Colonic mucosa (tissue), 4 donors: ENCODE measurements at places on chromosomes 12 and 14. TPM values are rescaled to one million over a fixed set of nuclear protein-coding genes. Genes with fewer than 3 reads are reported as not detected.

WDR89 gene
- total RNA-seq: 12.0 TPM

CLEC1B gene
- total RNA-seq: not detected

DYRK2 gene
- total RNA-seq: 112 TPM

GRCh38 chr12:95687937-95688336 lies 102.6 kb downstream of the NTN4 start:
- DNase-seq: no peak

- no peak for DNase-seq
Observed at GRCh38 chr12:102483466-102483865, 3.1 kb upstream of the IGF1 start.

DNA sequence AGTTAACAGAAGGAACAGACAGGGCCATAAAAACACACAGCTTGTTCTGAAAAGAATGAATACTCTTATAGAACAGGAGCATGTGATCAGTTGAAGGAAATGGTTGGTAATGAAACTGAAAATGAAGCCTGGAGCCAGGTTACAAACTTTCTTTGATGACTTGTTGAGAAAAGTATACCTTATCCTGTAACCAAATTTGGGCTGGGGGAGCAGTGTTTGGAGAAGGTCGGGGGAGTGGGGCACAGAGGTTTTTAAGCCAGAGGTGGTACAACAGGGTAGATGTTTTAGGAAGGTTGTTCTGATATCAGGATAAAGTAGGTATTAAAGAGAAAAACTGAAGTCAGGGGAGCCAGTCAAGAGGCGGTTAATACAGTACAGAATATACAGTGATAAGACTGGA lies 8.2 kb downstream of the GOLT1B start:
- DNase-seq: no peak

- DNase-seq: no peak
Observed at GRCh38 chr12:6444031-6444430, 724 bp upstream of the CD27 start.

GRCh38 chr14:69768873-69769272 lies 1.9 kb downstream of the SRSF5 start:
- DNase-seq: no peak

DNA sequence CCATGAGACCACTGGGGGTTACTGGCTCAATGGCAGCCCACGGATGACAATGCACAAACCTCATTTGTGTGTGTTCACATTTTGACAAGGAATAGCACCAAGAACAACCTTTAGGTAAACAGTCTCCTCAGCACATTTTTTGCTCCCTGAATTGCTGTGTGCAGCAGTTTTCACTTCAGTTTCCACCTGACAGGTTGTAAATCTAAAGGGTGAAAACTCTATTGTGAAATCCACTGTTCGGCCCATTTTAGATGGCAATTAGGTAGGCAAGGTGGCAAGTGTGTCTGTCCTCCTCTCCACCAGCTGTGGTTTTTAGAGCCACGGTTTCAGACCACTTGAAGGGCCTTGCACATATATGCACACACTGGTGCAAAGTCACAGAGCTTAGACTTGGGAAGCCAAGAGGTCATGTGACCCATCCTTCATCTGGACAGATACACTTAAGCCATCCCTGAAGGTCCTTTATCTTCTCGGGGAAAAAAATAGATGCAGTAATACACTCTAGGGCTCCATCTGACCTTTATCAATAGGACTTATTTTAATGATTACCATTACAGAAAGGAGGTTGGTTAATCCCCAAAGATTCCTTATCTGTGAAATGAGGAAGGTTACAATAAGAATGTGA lies 23.2 kb downstream of the HAL start:
- DNase-seq: no peak

DNA sequence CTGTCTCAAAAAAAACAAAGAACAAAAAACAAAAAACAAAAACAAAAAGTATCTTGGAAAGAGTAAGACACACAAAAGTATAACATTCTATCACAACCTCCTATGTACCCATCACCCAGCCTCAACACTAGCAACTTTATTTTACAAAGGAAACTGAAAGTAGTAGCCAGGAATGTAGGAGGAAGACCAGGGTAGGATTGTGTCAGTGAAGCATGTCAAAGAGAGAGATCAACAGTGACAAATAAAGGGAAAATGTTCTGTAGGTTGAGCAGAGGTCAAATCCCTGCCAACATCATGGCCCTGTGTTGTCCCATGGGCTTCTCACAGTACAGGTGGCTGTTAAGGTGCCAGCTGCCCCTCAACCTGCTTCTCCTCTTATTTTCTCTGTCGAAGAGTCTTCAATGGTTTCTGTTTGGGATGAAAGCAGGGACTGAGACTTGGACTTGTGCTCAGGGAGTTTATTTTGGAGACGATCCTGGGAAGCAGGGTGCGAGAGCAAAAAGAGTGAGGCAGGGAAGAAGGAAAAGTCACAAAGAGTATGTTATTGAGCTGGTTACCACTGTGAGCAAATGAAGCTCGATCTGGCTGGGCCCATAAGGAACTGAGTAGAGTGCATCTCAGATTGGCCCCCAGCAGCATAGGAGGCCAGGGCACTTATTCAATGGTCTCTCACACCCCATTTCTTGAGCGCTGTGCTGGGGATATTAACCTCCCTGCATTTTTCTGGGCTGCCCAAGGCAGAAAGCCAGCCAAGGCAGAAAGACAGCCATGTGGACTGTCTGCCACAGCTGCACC lies 29.4 kb upstream of the CTDSP2 start:
- no peak for DNase-seq

GRCh38 chr12:58105225-58106119 lies 164.1 kb downstream of the ATP23 start:
- DNase-seq: no peak

GRCh38 chr12:113093409-113094101 lies 37.0 kb downstream of the DTX1 start:
- no peak for DNase-seq

DNA sequence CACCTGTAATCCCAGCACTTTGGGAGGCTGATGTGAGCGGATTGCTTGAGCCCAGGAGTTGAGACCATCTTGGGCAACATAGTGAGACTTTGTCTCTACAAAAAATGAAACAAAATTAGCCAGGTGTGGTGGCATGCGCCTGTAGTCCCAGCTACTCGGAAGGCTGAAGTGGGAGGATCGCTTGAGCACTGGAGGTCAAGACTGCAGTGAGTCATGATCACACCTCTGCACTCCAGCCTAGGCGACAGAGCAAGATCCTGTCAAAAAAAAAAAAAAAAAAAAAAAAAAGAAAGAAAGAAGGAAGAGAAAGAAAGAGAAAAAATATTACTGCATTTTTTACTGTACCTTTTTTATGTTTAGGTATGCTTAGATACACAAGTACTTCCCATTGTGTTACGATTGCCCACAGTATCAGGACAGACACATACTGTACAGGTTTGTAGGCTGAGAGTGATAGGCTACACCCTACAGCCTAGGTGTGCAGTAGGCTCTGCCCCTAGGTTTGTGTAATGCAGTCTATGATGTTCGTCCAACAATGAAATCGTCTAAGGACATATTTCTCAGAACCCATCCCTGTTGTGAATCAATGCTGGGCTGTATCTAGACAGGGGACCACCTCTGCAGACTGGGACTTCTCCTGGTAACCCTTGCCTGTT lies 160.4 kb upstream of the PWP1 start:
- no peak for DNase-seq

DNA sequence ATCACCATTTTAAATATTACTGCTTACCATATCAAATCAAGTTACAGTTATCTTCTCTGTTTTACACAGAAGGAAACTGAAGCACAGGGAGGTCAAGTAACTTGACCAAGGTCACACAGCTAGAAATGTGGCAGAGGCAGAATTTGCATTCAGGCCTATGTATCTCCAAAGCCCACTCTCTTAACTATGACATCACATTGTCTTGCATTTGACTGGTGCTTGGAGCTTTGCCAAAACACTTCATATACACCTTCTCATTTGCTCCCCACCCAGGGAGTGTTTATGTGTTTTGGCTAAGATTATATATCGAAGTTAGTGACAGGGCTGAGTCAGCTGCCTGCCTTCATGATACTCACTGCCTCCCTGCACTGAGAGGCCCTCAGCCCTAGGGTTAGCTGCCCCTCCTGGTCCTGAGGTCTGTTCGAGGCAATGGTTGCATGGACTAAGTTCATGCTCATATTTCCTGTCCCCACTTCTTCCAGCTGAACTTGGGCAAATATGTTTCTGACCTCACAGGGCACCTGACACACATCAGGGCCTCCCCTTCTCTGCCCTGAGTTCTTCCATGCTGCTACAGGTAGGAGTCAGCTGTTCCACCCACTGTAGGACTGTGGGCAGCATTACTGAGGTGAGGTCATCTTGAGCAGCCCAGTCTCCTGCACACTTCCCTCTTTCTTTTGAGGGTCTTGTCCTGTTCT lies 1.8 kb downstream of the GALNT6 start:
- DNase-seq: peak; percentile 59

DNA sequence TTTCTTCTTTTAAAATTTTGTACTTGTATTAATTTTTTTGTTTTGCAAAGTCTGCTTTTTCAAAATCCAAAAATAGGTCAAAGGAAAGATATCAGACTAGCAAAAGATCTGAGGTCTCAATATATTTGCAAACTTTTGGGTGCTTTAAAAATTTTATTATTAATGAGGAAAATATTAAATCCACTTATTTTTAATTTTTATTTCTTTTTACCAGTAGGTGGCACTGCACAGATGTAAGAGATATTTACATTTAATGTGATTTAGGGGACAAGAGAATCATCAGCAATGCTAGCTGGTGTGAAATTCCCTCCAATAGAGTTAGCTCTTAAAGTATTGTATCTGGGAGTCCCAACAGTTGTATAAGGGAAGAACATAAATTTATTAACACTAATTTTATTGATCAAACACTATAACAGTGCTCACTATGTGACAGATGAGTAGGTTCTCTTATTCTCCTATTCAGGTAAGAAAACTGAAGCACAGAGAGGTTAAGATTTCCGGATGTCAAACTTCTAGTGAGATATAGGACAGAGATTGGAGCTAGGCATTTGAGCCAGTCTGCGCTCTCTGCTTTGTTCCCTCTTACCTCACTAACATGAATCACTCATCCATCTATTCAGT lies 30.5 kb downstream of the ALX1 start:
- DNase-seq: no peak
